ENCODE measurements at places on chromosomes 7 and 10.

GRCh38 chr7:184294-185264 lies 7.8 kb upstream of the FAM20C start:
- DNase-seq, result no peak

- DNase-seq, result no peak
These were observed 558.5 kb upstream of the MGMT start for GRCh38 chr10:128908499-128908898.

DNA sequence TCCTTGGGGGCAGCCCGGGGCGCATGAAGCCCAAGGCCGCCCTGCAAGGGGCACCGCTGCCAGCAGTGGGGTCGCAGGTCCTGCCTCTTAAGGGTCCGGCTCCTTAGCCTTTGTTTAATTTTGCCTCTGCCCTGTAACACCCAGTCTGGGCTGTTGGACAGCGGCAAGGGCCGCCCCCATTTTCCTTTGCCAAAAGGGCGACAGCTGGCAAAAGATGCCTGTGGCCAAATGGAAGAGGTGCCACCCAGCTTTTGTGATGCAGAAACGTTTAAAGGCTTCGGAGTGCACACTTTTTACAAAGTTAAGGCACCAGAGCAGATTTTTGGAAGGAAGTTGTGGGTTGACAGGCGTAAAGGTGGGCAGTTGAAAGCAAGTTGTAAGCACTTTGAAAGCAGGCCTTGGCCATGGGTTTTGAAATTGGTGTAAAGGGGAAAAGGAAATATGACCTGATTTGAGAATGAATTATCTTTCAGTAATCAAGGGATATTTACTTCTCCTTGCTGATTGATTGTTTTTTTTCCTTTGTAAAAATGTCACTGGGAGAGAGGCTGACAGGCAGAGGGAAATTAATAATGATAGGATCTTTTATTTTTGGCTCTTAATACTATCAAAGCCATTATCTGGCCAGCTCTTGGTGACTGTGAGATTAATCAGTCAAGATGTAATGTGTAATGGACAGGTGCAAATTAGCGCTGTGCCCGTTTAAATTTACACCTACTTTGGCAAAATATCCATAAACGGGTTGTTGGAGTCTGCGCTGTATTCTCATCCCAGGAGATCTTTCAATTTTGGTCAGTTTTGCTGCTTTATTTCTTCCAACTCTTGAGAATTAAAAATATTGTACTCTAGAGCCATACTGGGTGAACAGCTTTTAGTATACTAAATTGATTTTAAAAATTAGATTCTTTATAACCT lies 1.2 kb downstream of the CASD1 start:
- peak; percentile 64 for DNase-seq

GRCh38 chr10:89102735-89103134 lies 104.4 kb downstream of the CH25H start:
- DNase-seq, result no peak
